ENCODE measurements at places on chromosomes 5 and 9. TPM values are rescaled to one million over a fixed set of nuclear protein-coding genes. Genes with fewer than 3 reads are reported as not detected.

GRCh38 chr5:143678148-143678905, 133.6 kb upstream of the HMHB1 start:
- no peak for DNase-seq

Gene SLIT3
- 6.3 TPM for total RNA-seq

DNA sequence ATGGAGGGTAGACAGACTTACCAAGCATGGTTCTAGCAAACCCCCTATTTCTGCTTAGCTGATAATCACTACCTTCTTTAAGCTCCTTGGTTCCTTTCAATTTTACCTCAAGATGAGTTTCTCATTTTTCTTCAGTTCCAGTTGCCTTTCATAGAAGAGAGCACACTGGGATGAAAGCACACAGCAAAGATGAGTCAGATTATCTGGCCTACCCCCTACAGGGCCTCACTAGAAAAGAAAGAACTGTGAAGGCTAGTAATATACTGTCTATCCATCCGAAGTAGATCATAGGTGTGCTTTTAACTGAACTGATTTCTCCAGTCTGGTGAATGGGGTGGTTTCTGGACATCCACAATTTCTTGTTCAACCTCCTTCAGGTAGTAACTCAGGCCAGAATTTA, 122.5 kb downstream of the TRPM3 start:
- DNase-seq: no peak

Gene SNX2
- 105 TPM for total RNA-seq

All from MG63 (cell line).